ENCODE measurements at places on chromosomes 13 and 19.

DNA sequence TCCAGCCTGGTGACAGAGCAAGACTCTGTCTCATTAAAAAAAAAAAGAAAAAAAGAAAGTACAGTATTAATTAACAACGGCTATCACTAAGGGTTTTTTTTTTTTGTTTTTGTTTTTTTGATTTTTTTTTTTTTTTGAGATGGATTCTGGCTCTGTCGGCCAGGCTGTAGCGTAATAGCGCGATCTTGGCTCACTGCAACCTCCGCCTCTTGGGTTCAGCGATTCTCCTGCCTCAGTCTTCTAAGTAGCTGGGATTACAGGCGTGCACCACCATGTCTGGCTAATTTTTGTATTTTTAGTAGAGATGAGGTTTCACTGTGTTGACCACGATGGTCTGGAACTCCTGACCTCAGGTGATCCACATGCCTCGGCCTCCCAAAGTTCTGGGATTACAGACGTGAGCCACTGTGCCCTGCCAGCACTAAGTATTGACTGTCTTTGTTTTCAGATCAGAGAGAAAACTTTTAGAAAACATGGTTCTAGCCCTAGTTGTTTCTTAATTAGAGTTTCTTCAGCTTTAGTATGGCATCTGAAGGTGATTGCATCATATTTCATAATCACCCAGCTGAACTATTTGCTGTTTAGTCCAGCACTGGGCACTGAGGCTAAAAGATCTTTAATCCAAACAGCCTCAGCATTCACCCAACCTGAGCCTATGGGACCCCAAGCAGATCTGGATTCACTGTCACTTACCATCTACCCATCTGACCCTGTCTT lies 2.7 kb upstream of the GATAD2A start:
- DNase-seq, result no peak

DNA sequence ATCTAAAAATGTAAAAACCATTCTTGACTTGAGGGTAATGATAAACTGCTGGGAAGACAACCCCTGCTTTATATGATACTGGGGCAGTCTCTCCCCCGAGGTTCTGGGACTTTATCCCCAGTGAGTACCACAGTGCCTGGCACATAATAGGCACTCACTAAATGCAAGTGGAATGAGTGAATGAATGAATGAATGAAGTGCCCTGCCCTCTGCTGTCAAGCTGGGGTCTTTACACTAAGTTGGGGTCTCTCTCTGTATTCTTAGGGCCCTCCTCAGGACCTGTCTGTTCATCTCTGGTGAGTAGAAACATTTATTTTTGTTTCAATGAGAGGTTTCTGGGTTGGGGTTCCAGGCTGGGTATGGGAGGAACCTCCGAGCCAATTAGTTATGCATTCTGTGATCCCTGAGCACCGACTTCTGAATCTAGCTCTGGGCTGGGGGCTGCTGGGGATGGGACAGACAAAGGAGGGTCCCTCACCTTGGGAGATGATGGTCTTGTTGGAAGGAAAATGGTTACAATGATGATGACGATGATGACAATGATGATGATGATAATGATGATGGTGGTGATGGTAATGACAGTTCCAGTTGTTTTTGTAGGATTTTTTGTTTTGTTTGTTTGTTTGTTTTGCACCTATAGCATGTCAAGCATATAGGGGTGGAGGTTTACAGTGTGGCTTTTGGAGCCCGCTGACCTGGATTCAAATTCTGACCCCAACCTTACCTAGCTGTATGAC lies 44.3 kb upstream of the ADGRE1 start:
- no peak for DNase-seq

DNA sequence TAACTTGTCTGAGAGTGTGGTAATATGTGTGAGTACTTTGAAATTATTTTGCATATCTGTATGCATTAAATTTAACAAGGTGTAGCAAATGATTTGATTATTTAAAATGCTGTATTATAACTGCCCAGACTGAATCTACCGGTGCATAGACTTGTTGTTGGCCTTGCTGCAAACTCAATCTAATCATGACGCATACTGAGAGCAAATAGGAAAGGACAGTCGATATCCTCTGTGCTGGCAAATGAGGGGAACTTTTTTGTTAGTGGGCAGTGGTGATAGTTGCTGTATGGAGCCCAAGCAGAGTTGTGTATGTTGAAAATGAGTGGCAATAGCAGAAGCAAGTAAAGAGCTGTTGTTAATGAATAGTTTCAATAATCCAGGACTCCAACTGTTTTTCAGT lies 127.4 kb downstream of the LMO7 start:
- no peak for DNase-seq

DNA sequence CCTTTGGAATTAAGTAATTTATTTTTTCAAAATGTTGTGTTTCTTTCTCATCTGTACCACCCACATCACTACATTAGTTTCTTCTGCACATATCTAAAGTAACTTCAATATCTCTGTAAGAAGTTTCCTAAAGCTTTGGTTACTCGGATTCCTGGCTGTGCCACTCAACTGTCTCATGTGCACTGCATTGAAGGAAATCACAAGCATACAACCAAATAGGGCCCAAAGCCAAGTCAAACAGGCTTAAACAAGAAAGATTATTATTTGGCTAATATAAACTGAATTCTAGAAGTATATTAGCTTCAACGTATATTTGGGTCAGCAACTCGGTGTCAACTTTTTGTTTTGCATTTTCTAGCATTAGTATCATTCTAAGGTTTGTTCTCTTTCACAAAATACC lies 1647.6 kb upstream of the SPRY2 start:
- no peak for DNase-seq

DNA sequence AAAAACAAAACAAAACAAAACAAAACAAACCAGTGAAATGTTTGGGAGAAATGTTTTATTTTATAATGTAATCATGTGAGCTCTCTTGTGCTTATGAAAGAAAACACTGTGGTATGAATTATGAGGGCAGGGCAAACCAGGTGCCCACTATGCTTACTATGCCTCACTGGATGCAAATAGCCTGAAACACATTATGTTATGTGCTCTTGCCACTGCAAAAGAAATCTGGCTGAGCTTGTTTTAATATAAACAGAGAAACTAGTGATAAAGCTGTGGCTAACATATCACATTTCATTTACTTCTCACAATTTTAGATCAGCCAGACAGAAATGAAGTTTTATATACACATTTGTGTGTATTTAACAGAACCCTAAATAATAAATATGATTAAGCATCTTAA lies 8.7 kb upstream of the NBEA start:
- DNase-seq, result no peak

DNA sequence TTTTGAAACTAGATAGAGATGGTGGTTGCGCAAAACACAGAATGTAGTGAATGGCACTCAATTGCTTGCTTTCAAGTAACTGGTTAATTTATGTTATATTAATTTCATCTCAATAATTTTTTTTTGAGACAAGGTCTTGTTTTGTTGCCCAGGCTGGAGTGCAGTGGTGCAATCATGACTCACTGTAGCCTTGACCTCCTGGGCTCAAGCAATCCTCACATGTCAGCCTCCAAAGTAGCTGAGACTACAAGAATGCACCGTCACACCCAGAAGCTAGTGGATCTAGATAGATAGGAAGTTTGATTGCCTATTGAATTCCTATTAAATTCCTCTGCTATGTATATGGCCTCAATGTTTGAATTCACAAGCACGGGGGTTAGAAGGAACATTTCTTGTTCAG lies 26.4 kb upstream of the ADGRE2 start:
- DNase-seq, result no peak

DNA sequence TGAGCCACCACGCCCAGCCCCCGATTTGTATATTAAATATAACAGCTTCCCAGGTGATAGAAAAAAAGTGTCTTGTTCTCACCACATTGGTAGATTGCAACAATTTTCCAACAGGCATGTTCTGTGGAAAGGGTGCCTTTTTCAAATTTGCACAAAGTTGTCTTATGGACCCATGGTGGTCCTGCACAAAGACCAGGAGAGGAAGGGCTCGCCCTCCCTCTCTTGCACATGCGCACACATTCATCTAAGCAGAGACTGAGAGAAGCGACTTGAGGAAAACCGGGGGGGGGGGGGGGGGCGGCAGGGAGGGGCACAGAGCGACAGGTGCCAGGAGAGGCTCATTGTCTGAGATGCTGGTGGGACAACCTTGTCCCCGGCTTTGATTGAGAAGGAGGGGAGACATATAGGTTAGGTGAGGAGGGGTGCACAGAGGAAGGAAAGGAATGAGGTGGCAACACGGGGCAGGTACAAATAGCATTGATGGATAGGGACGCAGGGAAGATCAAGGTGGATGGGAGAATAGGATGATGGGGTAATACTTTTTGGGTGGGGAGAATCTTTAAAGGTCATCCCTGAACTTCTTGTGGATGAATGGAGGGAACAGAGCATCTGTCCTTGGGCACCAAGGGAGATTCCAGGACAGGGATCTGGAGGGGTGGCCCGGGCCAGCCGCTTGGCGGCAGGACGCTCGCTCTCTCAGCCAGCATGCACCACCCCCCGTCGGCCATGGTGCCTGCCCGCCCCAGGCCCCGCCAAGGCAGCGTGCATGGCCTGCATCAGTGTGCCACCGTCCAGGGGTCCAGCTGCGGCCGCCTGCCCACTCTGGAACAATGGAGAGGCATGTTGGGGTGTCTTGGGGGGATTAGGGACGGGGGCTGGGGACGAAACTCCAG lies 76.0 kb downstream of the IER2 start:
- DNase-seq, result no peak

DNA sequence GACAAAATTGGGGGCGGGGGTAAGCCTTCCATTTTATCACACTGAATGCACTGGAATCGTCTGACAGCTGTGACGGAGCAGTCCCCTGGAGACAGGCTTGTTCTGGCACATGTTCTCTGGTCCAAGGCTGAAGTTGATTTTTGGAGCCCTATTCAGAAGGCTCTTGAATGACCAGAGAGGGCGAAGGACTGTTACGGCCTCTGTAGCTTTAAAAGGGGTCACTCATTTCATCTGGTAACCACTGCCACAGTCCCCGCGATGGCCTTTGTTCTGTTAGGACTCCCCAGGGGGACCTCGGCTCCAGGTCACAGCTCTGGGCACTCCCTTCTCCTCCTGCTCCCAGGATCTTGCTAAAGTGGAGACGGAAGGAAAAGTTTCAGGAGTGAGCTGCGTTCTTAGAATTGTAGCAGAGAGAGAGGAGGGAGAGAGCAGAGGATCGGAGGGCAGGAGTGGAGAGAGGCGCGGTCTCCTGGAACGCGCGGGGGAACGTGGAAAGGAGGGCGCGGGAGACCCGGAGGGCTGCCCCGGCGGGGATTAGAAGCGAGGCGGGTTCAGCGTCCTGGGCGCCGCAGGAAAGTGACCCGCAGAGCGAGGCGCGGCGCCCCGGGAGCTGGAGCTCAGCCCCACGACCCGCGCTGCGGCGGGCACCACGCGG lies 134.3 kb upstream of the MYO16 start:
- no peak for DNase-seq
